ENCODE measurements at places on chromosomes 5 and 9.
A peak's percentile ranks its signal among the peaks of the same experiment; 100 is the strongest.

GRCh38 chr5:59517926-59518585, 375.5 kb downstream of the PDE4D start:
- DNase-seq, result no peak

- no peak for DNase-seq
Measured at GRCh38 chr9:130549093-130549735, 30.2 kb upstream of the FUBP3 start.

GRCh38 chr9:123982535-123982934, 29.0 kb upstream of the LHX2 start:
- no peak for DNase-seq

DNA sequence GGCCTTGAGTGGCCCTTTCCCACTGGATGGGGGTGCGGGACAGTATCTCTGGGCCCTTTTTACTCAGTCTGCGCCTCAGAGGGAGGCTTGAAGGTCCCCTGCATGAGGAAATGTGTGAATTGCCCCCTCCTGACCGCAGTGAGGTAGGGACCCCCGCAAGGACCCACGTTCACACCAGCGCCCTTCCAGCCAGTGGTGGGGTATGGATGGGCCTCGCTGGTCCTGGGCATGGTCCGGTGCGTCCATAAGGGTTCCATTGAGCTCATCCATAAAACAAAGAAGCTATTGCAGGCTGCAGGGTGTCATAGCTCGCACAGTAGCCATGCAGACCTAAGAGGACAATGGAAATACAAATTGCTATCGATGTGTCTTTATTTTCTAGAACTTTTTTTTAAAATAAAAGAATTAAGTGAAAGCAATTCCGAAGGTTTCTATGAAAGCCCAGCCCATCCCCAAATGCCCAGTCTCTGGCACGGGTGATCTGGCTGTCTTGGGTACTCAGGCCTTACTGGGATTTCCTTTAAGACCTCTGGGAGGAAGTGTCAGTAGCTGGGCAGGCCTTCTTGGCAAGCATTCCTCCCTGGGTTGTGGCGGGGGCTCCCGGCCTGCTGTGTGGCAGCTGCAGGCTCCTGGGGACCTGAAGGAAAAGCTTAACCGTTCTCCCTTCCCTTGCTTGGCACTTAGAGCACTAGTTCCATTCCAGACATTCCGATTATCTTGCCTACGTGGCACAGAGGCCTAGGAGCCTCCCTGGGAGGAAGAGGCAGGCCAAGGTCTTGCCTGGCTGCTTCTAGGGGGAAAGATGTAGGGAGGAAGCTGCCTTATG, 1.5 kb upstream of the SEMA5A start:
- no peak for DNase-seq

DNA sequence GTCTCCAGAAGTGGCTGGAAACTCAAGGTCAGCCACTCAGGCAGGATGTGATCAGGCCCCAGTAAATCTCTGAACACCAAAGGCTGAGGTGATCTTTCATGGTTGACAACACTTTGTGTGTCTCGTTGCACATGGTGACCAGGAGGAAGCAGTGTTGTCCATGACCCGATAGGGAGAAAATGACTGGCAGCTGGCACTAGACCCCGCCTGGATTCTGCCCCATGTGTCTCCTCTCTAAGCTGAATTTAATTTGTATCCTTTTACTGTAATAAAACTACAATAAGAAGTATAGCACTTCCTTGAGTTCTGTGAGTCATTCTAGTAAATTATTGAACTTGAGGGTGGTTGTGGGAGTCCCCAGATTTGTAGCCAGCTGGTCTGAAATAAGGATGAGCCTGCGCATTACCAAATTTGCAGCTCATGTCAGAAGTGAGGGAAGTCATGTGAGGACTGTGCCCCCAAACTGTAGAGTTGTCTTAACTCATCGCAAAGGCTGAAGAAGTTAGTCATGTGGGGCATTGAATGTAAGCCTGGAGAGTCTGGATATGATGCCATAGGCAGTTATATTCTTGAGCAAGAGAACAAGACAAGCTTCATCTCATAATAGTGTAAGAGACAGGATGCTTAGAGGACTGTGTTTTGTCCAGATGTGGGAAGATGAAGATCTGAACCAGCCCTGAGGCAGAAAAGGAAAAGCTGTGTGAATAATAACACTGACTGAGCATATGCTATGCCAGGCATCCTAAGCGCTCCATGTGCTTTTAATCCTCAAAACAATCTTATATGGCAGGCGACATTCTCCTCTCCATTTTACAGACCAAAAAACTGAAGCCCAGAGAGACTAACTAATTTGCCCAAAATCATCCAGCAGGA, 55.9 kb downstream of the TMEM215 start:
- no peak for DNase-seq

GRCh38 chr5:144028636-144029035, 141.8 kb downstream of the YIPF5 start:
- no peak for DNase-seq

DNA sequence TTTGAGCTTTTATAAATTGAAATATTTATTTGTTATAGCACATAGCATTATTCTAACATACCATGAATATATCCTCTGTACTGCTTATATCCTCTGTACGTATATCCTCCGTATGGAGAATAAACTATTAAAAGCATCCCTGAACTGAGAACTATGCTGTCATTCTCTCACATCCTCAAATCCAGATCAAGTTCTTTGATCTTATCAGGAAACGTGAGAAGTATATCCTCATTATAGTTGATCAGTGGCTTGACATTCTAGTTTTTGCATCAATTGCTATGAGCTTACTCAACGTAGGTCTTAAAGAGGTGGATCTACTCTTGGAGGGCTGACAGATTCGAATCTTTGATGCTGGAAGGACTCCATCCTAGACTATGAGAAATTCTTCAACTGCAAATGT, 37.4 kb downstream of the IL7R start:
- no peak for DNase-seq

DNA sequence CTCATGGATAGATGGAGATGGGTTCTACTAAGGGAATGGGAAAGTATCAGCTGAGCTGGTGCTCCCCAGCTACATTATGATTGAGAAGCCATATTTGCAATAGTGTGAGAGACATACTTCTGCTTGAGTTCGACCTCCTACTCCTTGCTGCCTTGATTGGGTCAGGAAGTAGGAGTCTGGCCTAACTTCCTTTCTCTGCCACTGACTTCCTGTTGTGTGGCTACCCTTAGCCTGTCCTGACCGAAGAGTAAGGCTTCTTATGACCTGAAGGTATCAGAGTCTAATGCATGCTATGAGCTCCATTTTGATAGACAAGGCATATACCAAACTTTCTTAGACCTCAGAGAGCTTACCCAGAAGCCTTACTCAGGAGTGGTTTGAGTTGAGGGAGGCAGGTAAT, 53.9 kb downstream of the OSTF1 start:
- DNase-seq, result peak; percentile 60

DNA sequence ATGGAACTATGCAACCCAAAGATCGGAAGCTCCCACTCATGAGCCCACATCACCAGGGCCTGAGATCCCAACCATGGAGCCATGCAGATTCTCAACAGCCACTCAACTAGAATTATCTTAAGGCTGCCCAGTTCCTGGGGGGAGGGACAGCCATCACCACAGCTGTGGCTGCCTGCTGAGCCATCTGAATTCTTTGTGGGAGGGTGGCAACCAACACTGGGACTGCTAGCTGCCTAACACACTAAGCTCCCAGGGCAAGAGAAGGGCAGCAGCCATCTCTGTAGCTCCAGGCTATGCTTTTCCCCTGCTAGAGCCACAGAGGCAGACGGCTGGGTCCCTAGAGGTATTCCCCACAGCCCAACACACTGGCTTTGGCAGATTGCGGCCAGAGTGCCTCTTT, 251.3 kb upstream of the GRAMD2B start:
- DNase-seq, result no peak

DNA sequence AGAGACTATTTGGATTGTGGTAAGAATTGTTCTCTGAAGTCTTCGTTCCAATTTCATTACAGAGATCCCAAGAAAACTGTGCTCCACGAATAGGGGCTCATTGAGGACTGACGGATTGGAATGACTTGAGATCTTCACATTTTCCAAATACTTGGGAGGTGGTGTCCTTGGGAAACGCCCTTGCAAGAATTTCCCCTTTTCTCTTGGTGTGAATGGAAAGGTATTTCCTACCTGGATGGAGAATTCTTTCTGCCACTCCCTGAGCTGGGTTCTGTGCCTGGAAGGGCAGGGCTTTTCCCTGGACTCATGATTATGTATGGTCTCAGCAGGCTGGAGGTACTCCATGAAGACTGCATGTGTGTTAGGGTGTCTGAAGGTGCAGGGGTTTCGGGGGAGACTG, 53.9 kb downstream of the SNX18 start:
- DNase-seq, result no peak

DNA sequence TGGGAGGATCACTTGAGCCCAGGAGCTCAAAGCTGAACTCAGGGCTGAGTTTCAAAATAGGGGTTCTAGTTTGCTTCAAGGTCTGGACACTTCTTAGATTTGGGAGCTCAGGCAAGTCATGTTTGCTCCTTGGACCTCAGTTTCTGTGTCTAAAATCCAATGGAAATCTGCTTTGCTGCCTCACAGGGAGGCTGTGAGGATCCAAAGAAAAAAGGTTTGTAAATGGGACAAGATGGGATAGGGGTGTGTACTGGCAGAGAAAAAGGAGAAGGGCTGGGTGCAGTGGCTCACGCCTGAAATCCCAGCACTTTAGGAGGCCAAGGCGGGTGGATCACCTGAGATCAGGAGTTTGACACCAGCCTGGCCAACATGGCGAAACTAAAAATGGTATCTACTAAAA, 39.6 kb upstream of the SH3PXD2B start:
- no peak for DNase-seq

Measured in GDM1 (cell line).